ENCODE measurements at places on chromosomes 4 and X.
A peak's percentile ranks its signal among the peaks of the same experiment; 100 is the strongest.

DNA sequence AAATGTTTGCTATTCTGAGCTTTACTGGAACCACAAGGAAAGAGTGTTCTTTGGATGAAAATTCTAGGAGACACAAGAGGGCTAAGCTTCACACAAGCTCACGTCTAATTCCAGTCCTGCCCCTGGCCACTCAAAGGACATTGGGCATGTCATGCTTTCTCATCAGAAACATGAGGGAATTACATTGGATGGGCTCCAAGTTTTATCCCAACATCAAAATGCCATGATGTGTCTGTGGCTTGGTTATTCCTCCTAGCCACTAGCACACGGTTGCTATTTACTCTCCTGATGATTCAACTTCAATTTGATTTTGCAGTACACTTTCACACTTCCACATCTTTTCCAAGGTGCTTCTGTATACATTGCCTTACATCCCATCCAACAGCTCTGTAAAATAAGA is 149.6 kb upstream of the FAM9B start:
- DNase-seq, result no peak

- DNase-seq, result no peak
Observed at GRCh38 chrX:12089740-12090139, 48.5 kb upstream of the FRMPD4 start.

- DNase-seq, result no peak
Observed at GRCh38 chr4:164706675-164707074, 47.3 kb upstream of the SMIM31 start.

DNA sequence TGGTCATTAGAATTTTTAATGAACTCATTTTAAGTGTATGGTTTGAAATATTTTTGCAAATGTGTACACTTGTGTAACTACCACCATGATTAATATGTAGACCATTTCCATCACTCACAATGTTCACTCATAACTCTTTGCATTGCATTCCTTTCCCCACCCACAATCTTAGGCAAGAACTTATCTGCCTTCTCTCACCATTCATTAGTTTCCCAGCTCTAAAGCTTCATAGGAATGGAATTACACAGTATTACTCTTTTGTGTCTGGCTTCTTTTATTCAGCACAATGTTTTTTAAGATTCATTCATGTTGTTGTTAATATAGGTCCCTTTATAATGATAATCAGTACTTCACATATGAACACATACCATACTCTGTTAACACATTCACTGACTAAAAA is 106.1 kb downstream of the ARAP2 start:
- no peak for DNase-seq

GRCh38 chr4:116639070-116639577 is 446.3 kb downstream of the TRAM1L1 start:
- no peak for DNase-seq

GRCh38 chr4:54103190-54103574 is 3.2 kb downstream of the GSX2 start:
- DNase-seq, result no peak

DNA sequence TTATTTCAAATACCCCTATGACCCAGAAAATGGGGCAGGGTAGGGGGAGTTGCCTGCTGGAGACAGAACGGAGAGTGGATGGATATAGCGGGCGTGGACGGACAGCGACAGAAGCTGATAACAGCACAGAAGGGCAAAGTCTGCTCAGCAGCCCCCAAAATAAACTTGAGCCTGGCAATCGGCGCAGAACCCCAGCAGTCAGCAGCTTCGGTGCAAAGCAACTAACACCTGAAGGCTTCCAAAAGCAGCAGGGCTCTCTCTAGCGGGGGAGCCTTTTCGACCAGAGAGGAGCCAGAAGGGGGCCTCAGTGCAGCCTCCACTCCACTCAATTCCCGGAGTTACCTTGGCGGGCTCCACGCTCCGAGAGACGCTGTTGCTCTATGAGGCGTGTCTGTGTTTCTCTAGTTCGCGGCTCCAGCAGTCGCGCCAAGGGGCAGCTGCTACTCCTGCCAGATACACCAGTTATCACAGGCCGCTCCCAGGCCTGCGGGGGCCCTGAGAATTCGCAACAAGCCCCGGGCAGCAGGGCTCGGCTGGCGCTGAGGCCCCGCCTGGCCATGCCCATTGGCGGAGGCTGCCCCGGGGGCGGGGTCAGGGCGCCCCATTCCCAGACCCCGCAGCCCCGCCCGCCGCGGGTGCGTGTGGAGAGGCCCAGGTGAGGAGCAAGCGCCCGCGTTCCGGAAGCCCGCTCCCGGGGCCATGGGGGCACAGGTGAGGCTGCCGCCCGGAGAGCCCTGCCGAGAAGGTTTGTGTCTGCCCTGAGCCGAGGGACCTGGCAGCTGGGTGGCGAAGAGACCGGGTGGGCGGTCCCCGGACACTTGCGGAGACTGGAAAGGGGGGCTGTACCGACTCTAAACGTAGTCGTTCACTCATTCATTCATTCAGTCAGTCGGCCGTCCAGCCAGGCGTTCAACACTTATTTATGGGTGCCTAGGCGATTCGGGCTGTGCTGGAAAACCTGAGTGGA is at the start of the genes CNGA1 and NIPAL1:
TSS of gene CNGA1 (minus strand) at position 541 of the 967 bp plus-strand sequence. CDS start 63,992 bp downstream, outside the sequence.
TSS of gene NIPAL1 (plus strand) at position 632 of the 967 bp plus-strand sequence. CDS start at position 700, 68 bp downstream.
- DNase-seq, result peak; percentile 69

DNA sequence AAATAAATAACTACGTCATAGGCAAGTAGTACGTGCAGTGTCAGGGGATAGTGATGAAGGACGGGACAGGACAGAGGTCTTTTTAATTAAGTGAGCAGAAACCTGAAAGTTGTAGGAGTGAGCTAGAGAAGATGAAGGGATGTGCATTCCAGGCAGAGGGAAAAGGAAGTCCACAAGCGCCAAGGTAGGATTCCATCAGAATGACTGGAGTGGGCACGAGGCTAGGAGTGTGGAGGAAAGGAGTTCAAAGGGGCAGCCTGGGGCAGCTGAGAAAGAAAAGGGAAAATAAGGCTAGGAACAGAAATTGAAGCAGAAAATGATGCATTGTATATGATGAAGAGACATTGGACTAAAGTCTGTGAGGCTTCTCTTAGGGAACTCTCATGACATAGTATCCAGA is 192.2 kb upstream of the TLL1 start:
- no peak for DNase-seq

GRCh38 chrX:144916785-144917184 is 330.5 kb upstream of the SPANXN1 start:
- no peak for DNase-seq

GRCh38 chr4:76997077-76997476 is 47.5 kb downstream of the SEPTIN11 start:
- no peak for DNase-seq

- DNase-seq, result no peak
Observed at GRCh38 chr4:100721490-100721889, 203.7 kb upstream of the EMCN start.

DNA sequence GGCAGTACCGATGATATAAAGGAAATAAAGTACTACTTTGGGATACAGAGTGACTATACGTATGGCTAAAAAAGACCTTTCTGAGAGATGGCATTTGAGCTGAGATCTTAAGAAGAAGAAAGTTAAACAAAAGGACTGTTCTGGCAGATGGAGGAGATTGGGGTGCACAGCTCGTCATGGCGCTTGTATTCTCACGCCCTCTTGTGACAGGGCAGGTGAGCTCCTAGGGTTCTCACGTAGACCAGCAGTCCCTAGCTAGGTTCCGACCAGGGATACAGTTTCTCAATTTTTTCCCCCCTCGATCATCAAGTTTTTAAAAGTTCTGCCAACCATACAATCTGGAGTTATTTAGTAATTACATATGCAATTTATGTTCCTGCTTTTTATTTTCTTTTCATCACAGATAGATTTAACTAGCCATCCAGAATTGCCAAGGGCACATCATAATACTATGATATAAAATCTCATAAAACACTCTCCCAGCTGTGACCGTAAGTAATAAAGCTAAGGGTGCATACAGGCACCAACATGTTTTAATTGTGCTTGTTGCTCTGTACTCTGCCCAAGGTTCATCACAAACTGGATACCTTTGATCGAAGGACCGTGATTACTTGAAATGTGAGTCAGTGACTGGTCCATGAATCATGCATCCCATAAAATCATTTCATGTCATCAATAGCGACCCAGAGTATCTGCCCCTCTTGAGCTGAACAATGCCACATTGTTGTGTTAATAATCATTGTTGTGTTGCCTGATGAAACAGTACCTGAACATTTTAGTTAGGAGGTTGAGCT is 69.4 kb upstream of the ZNF518B start:
- DNase-seq, result no peak

GRCh38 chrX:148681605-148682004 is 181.2 kb downstream of the AFF2 start:
- DNase-seq, result no peak

DNA sequence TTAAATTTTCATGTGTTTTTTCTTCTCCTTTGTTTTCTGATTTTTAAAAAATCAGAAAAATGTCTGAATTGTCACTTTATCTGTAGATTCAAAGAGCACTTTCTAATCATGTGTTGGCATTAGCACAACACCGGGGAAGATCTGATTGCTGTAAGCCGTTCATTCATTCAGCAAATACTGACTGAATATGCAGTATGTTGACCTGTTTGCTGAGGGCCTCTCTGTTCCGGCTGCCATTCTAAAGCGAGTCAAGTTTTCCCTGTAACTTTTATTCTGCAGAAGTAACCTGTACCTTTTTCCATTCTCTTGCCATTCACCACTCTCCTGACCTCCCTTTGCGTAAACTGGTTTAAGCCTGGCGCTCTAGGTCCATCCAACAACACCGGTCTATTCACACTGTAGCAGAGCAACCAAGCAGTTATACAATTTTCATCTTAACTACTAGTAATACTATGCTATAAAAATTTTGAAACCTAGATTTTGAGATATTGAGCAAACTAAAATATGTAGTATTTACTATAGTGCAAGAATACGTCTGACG is 6.7 kb downstream of the SORBS2 start:
- no peak for DNase-seq

- DNase-seq, result no peak
Observed at GRCh38 chr4:46196086-46196485, 72.2 kb upstream of the GABRG1 start.

DNA sequence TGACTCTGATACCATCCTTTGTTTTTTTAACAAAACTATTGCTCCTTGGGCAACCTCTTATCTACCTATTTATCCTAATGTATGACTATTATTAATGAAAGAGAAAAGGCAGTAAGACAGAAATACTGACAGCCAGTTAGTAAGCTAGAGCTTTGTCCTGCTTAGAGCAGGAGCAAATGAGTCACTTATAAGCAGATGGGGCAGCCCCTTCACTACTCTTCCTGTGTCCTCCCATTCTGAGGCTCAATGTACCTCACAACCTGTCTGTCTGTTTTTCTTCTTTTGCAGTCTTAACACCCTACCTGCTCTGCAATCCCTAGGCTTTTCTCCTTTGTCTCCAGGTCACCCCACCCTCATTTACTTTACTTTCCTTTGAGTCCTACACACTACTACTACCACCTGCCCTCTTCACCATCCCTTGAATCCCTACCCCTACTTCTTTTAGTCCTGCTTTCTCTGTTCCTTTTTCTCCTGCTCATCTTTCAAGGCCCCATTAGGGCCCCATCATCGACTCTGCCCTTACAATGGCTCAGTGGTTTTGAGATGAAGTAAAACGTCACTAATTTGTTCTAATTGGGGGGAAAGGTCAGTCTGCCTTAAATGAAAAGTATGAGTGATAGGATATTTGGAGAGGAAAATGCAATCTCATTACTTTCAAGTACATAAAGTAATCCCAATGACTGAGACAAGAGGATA is 294.3 kb downstream of the GUCY2F start:
- no peak for DNase-seq

- DNase-seq, result no peak
Observed at GRCh38 chr4:75497133-75497532, 17.1 kb downstream of the RCHY1 start.

- no peak for DNase-seq
Observed at GRCh38 chrX:71976753-71977152, 66.1 kb downstream of the NHSL2 start.

DNA sequence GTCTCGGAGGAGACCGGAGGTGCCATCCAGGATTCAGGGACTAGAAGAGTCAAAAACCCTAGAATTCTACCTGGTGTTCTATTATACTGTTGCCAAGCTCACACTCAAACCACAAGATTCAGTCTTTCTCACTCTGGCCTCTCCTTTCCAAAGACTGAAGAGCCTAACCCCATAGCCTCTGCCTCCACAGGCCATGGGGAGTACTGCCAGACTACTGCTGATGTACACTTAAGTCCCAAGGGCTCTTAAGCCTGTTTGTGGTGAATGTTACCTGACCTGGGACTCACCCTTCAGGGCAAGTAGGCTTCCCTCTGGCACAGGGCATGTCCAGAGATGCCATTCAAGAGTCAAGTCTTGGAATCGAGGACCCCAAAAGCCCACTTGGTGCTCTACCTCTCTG is 58.9 kb upstream of the IRS4 start:
- DNase-seq, result no peak

DNA sequence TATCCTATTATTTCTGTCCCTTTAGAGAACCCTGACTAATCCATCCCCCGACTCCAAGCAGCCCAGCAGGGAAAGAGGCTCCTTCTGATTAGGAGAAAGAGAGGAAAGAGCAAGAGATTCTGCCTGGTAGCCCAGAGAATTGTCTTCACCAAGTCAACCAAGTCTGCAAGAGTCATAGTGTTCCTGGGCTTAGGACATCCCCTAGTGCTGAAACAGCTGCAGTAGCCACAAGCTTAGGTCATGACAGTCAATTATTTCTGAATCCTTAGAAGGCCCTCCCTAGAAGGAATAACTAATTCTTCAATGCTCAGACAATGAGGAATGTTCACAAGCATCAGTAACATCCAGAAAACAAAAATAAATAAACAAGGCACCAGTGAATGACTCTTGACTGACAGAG is 480.3 kb upstream of the GRIA3 start:
- no peak for DNase-seq

All from central memory CD4-positive, alpha-beta T cell (primary cell).